ENCODE measurements at places on chromosomes 2 and 18.

DNA sequence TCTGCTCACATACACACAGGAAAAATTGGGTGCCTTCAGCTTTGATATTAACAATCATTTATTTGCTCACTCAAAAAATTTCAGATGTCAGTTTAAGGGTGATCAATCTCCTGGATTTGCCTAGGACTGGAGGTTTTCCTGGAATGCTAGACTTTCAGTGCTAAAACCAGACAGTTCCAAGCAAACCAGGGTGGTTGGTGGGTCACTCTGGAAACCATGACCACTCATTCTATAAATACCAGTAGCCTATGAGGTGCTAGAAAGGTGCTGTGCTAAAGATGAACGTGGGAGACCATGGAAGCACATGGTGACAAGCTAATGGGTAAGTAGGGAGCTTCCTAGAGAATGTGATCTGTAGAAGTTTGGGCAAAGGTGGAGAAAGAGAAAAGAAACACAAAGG lies 25.4 kb upstream of the STPG4 start:
- no peak for DNase-seq

GRCh38 chr2:217701622-217702021 lies 301.2 kb downstream of the TNS1 start:
- DNase-seq: no peak

DNA sequence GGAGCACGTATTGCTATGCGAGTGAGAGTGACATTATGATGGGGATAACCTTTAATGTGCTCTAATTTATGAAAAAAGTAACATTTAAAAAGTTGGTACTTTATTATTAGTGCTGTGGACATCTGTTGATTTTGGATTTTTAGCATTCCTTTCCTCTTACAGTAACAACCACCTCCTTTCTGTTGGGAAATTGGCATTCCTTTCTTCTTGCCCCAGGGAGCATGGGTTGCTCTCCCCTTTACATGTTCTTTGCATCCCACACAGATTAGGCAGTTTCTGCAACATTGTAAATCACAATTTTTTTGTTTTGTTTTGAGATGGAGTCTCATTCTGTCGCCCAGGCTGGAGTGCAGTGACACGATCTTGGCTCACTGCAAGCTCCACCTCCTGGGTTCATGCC lies 300.2 kb downstream of the LPIN1 start:
- DNase-seq: no peak

GRCh38 chr2:64605026-64605471 lies 48.7 kb downstream of the SERTAD2 start:
- no peak for DNase-seq

DNA sequence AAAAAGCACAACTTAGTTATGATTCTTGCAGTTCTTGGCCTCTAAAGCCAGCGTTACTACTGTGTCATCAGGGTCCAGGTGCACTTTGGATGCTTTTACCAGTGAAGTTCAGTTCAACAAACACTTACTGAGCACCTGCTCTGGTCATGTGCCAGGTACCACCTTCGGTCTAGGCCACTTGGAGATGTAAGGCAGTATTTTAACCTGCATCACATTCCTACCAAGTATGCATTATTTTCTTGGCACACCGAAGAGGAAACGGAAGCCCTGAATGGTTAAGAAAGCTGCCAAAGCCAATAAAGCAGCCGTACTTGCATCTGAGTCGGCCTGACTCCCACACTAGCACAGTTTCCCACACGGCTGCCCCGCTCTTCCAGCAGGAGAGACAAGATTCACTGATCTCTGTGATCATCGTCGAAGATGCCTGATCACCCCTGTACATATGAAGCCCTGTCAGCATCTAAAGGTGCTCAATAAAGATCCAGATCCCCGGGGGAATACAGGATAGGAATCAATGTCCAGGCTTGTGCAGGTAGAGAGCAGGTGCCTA lies 427.1 kb downstream of the EIPR1 start:
- no peak for DNase-seq

GRCh38 chr2:16398486-16399043 lies 267.1 kb downstream of the CYRIA start:
- no peak for DNase-seq

DNA sequence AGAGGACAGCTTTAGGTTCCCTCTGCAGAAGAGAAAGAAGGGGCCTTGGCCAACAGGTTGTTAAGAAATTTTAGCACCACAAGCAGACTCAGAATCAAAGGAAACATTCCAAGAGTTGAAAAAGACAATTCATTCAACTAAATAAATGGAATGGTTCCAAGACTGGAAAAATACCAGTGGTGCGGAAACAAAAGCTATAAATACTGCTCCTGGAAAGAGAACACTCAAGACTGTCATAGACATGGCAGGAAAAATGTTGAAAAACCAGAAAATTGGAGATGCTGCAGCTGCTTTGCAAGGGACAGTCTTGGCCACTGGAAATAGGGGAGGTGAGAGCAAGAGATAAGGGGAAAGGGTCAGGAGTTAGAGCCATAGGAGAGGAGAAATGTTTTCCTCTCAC lies 312.7 kb upstream of the CYRIA start:
- DNase-seq: no peak

DNA sequence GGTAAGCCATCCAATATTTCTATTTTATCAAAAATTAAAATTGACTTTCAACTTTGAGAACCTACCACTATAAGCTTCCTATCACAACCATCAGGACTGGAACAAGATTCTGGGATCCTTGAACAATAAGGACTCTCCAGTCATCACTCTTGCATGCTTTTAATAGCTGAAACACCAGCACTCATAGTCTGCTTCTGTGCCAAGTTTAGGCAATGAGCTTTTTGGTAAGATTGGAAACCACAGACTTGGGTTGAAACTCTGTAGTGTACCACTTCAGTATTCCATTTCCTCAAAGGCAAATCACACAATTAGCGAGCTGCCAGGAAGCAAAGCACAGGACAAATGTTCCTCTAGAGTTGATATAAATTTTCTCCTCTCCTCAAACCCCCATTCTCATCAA lies 1065.8 kb upstream of the SLC39A10 start:
- DNase-seq: no peak

GRCh38 chr2:13002536-13003331 lies 286.0 kb downstream of the TRIB2 start:
- DNase-seq: no peak

GRCh38 chr2:164213916-164214315 lies 407.4 kb downstream of the GRB14 start:
- no peak for DNase-seq

GRCh38 chr18:13433685-13434084 lies 215.1 kb downstream of the LDLRAD4 start:
- no peak for DNase-seq

DNA sequence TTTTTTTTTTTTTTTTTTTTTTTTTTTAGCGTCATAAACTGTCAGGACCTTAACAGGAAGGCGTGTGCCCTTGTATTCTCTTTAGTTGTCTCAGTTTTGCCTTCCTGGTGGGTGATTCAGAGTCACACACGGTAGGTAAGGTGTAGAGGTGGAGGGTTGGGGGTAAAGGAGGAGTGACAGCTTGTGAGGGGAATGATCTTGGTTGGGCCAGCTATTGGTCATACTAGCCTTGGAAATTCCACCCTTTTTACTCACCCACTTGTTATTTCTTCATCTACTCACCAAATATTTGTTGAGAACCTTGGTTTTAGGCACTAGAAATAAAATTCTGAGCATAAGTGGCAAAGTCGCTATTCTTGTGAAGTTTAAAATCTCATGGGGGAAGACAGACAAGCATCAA lies 22.2 kb downstream of the SMIM21 start:
- no peak for DNase-seq

DNA sequence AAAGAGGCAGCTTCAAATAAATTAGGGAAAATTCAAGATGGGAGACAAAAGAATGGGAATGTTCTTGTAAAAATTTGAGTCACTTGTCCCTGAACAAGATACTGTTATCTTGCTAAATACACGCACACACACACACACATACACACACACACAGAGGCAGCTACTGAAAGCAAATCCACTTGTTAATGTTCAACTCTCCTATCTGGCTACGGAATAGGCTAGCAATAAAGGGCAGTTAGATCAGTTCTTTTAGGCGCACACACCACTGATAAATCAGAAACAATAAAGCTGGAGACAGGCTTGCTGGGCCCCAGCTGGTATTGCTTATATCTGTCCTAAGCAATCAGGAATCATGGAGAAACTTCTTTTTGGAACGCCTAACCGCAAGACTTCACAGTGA lies 461.6 kb downstream of the BCL11A start:
- no peak for DNase-seq

- DNase-seq: no peak
Observed at GRCh38 chr2:98137196-98137595, 50.2 kb downstream of the VWA3B start.

- DNase-seq: no peak
Observed at GRCh38 chr2:167293172-167293781, 405.0 kb downstream of the XIRP2 start.

- DNase-seq: no peak
Observed at GRCh38 chr18:72460210-72460680, 83.9 kb downstream of the CBLN2 start.

GRCh38 chr2:16327326-16327725 lies 338.3 kb downstream of the CYRIA start:
- no peak for DNase-seq

GRCh38 chr2:126855606-126856005 lies 43.1 kb upstream of the TEX51 start:
- no peak for DNase-seq

- peak; percentile 59 for DNase-seq
Observed at GRCh38 chr18:44744161-44745121, 63.8 kb downstream of the SETBP1 start.

GRCh38 chr18:2878656-2879330 lies 32.0 kb downstream of the EMILIN2 start:
- DNase-seq: no peak

- no peak for DNase-seq
Observed at GRCh38 chr2:186972281-186972970, 123.5 kb upstream of the ZSWIM2 start.

DNA sequence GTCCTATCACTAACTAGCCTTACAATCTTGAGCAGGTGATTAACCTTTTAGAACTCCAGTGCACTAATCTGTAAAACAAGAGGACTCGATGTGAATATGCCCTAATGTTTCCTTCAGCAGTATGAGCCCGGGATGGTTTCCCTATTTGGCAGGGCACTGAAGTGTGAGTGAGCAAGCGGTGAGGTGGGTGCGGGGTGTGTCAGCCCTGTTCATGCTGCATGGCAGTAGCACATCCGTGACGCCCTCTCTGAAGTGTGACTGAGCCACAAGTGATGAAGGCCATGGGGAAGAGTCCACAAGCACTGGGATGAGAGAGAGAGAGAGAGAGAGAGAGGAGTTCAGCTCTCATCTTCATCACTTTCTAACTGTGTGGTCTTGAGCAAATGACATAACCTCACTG lies 168.7 kb downstream of the SETBP1 start:
- no peak for DNase-seq

DNA sequence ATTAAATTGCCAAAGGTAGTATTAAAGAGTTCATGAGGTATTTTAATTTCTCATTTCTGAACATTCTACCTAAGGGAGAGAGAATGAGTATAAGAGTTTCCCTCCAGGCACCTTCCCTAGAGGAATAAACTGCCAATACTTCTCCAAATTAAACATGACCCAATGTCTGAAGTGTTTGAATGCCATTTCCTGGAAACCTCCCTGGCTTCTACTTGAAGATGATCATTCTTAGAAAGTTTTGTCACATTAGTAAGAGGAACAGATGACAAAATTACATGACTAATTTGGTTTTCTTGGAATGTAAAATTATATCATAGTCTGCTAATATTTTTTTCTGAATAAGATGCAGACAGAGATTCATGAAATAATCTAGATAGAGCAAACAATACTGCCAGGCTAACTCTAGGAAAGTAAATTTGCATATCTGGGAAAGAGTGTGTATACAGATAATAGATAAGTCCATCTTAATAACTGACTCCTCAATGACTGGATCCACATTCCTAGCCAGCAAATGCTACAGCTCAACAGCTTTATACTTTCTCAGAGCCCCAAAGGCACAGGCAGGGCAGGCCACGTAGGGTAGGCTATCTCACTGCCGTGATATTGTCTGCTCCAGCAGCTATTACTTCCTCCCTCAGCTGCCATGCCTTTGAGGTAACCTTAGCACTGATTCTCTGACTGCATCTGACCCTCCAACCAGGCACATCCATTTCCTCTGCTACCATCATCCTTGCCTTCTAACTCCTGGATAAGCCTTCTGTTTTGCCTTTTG lies 630.8 kb upstream of the PIK3C3 start:
- DNase-seq: no peak

GRCh38 chr2:9753276-9753600 lies 90.0 kb upstream of the TAF1B start:
- no peak for DNase-seq

DNA sequence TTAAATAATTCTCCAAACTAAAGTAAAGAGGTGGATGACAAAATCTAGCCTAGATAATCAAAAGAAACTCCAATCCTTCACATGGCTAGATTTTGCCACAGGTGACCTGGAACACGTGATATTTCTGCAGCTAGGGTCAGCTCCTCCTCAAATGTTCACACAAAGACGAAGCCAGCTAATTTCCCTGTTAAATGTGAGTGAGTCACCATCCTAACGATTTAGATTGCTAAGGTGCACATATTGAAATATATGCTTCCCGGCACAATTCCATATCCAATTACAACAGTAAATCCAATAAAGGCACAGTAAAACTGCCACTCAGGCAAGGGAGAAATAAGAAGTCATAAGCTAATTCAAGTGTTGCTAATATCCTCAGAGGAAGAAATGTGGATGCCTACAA lies 28.7 kb downstream of the IKZF2 start:
- DNase-seq: no peak
